GM12865 (cell line): ENCODE measurements at places on chromosomes 16 and 17.

- DNase-seq: peak; percentile 87
These were observed 256.6 kb downstream of the CPPED1 start for GRCh38 chr16:12546918-12547607.

- DNase-seq: no peak
These were observed 46.5 kb upstream of the GINS3 start for GRCh38 chr16:58345574-58346354.

DNA sequence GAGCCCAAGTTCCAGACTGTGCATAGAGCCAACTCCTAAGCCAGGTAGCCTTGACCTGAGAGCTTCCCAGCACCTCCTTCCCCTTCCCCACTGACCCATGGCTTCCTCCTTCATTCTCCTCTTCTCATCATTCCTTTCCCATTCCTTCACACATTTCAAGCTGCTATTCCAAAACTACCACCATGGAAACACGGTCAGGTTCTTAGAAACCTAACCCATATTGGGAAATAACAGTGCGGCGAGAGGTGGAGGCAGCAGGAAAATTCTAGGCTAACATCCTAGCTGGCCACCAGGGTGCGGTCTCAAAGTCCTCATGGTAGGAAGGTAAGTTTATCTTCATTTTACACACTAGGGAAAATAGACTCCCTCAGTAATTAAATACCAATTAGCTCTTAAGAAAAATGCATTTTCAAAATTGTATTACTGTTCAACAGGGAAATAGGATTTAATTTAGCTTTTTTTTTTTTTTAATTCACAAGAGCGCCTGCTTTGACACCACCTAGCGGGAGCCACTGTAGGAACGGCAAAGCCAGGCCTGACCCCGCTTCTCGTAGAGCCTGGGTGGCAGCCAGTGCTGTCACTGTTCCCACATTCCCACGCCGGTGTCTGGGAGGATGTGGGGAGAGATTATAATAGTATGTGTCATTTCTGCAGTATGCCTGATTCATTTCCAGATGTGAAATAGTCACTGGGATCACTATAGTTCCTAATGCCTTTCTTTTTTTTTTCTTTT lies 14.0 kb upstream of the SPHK1 start:
- no peak for DNase-seq

DNA sequence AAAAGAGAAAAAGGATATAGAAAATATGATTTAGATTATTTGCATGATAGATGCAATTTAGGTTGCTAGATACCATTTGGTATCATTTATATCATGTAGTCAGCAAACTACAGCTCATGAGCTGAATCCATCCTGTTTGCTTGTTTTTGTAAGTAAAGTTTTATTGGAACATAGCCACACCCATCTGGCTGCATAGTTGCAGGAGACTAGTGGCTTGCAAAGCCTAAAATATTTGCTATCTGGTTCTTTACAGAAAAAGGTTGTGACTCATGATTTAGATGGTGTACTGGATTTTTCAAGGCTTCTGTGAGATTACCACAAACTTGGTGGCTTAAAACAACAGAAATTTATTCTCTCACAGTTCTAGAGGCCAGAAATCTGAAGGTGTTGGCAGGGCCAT lies 49.9 kb downstream of the MAP2K4 start:
- no peak for DNase-seq

DNA sequence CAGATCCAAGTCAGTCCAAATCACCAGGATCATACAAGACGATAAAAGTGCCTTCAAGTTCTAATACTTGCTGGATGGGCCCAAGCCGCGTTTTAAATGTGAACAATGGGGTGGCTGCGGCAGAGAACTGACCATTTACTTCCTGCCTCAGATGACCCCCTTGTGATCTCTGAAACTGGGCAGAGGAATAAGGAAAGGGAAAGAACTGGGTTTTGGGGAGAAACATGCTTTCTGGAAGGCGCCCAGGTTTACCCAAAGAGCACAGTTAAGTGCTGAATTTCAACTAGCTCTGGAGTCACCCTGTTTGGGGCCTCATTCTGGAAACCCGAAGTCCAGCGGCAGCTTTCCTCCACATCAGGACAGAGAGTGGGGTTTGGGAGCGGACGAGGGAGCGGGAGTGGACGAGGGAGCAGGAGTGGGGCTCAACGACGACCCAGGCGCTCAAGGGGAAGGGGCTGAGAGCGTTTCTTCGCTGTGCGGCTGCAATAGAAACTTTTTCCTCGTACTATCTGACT lies 1.6 kb downstream of the FAM20A start:
- no peak for DNase-seq

DNA sequence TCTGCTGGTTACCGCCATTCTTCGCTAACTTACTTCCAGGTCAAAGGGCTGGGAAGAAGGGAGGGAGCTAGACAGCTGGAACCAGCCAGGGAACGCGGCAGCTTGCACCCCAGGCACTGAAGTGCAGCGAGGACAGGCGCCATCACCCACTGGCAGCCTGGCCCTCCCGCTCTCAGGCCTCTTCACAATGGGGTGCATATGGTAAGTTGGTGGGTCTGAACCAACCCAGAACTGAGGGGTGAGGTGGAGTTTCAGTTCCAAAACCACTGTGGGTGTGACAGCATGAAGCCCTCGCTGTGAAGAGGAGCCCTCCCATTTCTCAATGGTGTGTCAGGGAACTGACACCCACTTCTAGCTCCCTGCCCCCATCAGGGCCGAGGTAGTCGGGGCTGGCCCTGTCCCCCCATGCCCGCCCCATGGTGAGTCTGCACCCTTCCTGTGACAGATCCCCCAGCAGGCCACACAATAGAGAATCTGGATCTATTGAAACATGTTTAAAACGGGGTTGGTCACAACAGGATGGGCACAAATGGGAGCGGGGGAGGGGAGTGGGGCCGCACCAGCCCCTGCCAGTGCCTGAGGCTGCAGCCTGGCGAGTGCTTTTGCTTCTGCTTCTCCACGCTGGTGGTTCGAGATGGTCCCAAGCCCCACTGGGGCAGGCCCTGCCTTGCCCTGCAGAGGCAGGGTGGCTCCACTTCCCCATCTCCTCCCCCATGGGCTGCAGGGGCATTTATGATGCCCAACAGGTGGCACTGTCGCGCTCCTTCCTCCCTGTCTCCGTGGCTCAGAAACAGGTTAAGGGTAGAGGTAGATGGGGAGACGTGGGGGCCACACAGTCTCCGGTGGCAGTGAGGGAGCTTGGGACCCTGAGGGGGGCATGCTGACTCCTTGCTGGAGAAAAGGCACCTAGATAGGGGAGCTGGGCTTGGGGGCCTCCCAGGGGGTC lies 2.3 kb downstream of the LIMD2 start:
- DNase-seq: peak; percentile 92
